Retina (tissue), 1 donor: ENCODE measurements at places on chromosomes 6 and 20.

DNA sequence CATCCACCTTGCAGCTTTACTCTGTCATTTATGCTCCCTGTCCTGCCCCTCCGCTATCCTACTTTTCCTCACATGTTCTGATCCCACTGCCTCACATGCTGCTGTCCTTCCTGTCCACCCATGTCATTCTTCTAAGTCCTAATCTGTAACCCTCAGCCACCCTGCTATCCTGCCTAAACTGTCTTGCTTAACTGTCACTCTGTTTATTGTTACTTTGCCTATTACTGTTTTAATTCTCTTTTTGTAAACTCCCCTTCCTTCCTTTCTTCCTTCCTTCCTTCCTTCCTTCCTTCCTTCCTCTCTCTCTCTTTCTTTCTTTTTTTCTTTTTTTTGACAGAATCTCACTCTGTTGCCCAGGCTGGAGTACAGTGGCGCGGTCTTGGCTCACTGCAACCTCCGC lies 1.4 kb downstream of the CUL9 start:
- no peak for DNase-seq

DNA sequence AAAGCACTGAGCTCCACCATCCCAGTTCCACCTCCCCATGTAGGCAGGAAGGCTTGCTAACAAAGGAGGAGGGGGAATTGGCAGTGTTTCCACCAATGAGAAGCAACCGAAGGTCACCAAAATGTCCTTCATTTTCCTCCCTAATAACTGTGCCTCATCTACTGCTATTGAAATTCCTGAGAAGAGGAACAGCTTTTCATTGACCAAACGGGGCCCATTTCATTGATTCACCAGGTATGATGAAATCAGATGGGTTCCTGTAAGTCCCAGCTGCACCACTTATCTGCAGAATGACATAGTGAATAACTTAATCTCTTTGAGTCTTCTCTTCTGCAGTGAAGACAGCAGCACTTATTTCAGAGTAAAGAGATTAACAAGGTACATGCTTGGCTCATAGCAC lies 17.3 kb downstream of the TREM1 start:
- DNase-seq, result no peak

GRCh38 chr20:46773680-46774079 lies 64.2 kb downstream of the SLC2A10 start:
- DNase-seq, result no peak

DNA sequence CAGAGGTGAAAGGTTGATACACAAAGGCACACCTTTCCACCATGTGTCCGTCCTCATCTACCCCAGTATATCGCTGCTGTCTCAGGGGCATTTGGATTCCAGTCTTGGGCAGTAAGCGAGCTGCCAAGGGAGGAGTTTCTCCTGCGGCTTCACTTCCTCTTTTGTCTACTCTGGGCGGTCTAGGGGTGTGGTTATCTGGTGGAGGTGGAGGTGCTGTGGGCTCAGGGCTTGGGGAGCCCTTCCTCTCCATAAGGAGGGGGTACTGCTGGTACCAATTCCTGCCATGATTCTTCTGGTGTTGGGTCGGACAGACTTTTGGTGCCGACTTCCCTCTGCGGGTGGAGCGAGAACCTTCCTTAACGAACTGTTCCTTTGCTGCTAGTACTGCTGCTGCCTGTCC lies 31.9 kb upstream of the FABP7 start:
- no peak for DNase-seq

DNA sequence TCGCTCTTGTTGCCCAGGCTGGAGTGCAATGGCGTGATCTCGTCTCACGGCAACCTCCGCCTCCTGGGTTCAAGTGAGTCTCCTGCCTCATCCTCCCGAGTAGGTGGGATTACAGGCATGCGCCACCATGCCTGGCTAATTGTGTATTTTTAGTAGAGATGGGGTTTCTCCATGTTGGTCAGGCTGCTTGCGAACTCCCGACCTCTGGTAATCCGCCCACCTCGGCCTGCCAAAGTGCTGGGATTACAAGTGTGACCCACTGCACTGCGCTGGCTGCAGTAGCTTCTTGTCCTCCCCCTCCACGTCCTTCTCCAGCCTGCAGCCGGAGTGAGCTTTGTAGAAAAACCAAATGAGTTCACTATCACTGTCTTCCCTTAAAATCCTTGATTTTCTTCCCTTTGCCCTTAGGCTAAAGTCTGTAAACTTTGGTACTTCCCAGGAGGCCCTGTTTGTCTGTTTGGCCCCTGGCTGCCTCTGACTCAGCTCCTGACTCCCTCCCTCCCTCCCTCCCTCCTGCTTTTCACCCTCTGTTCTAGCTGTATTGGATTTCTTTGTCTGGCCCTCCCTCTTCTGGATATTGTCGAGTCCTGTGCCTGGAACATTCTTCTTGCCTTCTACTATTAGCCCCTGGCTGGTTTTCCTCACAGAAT lies 12.9 kb downstream of the PARD6B start:
- DNase-seq, result no peak

DNA sequence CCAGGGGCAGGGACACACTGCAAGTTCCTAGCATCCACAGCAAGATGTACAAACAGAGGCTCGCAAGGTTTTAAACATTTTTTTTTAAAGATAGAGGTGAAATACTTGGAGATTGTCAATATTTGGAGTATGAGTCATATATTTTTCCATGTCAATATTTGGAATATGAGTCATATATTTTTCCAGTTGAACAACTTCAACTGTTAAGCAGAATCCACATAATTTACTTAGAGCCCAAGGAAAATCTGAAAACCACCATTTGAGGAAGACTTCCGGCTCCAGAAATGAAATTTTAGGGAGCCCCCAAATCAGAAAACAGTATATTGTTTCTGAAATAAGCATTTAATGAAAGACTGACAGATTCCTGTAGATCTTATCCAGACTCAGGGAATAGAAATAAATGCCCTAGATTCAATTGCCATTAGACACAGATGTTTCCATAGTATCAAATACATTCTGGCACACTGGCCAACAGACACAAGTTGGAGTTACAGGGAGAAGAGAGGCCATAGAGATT lies 51.6 kb upstream of the FAM184A start:
- no peak for DNase-seq

DNA sequence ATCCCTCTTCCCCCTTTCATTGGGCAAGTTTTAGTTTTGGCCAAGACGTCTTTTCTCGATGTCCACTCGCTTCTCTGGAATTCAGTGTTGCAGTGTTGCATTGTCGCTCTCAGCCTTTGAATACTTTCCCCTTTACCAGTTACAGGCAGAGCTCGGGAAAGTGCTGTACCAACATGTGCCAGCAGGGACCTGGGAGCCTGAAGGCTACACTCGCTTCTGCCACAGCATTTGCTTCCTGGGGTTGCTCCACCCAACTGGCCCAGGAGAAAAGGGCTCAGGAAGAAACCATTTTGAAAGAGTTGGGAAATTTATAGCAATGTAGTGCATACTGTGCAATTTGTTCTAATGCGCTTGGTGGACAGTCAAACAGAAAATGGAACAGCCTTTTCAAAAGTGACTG lies 78.6 kb downstream of the LINC00237 start:
- no peak for DNase-seq

GRCh38 chr6:124882579-124883393 lies 79.5 kb upstream of the RNF217 start:
- DNase-seq, result no peak

DNA sequence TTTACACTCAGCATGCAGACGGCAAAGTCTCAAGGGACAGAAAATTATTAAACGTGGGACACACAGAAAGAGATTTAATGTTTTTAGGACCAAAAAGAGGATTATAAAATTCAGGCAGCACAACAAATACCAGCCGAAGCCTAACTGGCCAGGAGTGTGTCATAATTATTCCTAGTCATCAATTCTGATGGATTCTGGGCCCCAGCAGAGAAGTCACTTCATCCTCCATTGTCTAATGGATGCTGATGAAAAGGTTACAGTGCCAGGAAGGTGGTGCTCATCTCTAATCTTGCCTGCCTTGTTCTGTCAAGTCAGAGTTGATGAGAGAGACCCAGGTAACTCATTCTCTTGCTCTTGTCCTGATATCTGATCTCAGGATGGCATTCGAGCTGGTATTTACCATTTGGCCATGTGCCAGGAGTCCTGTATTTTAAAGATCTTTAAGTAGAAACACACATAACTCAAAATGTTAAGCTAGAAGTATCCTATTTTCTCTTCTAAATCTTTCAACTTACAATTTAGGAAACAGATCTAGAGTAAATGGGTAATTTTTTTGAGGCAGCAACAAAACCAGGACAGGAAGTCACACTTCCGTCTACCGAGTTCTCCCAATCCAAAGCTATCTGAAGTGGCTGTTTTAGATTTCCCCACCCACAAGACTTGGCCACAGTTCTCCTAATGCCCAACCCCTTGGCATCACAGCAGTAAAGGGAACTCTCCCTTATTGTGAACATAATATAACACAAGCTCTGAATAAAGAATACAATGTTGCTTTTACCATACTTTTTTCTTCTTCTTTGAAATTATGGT lies 50.0 kb downstream of the ADAT2 start:
- DNase-seq, result no peak

DNA sequence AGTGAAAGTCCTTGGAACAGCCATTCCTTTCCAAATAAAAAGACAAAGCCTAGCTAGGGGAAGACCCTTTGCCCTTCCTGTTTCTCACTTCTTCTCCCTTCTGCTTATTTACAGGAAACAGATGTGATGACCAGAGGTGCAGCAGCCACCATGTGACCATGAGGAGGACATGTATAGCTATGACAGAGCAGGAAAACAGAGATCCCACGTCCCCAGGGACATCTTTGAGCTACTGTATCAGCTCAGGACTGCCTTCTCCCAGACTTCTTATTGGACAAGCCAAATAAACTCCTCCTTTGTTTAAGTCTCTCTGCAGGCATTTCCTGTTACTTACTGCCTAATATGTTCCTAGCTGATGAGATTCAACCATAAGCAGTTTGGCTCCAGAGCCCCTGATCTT lies 133.1 kb upstream of the MLN start:
- DNase-seq, result no peak

- DNase-seq, result no peak
These were observed 217.1 kb downstream of the ANKRD60 start for GRCh38 chr20:58011106-58011946.

GRCh38 chr6:24971067-24971466 lies 35.3 kb upstream of the RIPOR2 start:
- no peak for DNase-seq

- DNase-seq, result no peak
These were observed 500.4 kb upstream of the CHD6 start for GRCh38 chr20:42118409-42119125.

- DNase-seq, result no peak
These were observed 24.5 kb upstream of the HLA-A start for GRCh38 chr6:29917857-29918256.
